ENCODE measurements at places on chromosomes 4 and X. TPM values are rescaled to one million over a fixed set of nuclear protein-coding genes. Genes with fewer than 3 reads are reported as not detected.

FGFBP1 gene
- total RNA-seq = not detected

SMIM10 gene
- total RNA-seq = 0.40 TPM

CXCL10 gene
- total RNA-seq = not detected

LPAR4 gene
- total RNA-seq = 0.07 TPM

LRP2BP gene
- total RNA-seq = 0.34 TPM

HSPA4L gene
- total RNA-seq = 13.1 TPM

GSX2 gene
- total RNA-seq = not detected

NDNF gene
- 0.29 TPM for total RNA-seq

NPY2R gene
- not detected for total RNA-seq

NCAPG gene
- total RNA-seq = 77.7 TPM

XAGE1A gene
- total RNA-seq = 1.0 TPM

RHOXF1 gene
- total RNA-seq = not detected

HERC5 gene
- 14.5 TPM for total RNA-seq

CYP2U1 gene
- 13.1 TPM for total RNA-seq

BEX2 gene
- 2.6 TPM for total RNA-seq

DNA sequence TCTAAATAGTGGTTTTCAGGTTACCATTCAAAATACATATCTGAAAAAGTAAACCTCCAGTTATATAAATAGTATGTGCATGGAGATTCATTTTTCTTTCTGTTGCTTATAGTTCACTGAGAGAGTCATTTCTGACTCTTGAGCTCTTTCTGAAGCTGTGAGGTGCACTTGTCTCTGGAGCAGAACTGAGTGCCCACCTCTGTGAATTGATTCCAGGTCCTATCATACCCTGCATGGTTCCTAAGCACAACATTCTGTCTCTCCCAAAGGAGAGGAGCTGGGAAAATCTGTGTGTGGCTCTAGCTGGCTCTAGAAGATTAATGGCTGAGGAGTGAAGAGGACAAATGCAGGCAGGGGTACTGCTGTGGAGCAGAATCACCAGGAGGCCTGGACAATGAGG, 161.6 kb upstream of the HCCS start:
- no peak for DNase-seq

DNA sequence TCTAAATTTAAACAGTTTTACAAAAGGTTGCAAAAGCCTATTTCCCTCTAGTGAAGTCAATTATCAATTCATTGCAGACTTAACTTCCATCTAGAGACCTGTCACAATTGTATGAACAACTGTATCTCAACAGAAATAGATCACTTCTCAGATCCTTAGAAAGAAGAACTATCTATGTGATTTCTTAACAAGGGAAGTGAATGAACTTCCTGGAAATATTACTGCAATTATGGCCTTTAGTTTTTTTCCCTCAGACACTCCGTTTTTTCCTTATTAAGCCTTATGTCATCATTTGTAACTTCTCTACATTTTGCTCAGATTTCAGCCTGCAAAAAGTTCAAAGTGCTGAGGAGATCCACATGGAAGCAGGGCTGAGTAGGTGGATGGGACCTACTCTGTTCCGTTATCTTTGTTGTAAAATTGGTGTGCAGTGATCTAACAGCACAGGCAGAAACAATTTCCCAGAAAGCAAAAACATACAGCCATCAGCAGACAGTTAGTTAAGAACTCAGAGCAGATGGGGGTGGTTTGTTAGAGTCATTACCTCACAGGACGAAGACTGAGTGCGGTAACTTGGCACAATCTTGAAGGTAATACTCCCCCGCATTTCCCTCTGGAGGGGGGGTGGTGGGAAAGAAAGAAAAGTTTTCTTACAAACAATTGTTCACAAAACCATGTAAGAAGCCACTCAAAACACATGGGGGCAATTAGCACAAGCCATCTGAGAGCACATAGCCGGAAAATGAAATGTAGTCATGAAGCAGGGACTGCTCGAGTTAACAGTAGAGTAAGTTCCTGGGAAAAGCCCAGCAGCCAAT, 112.3 kb downstream of the NYX start:
- DNase-seq = peak; percentile 27

- no peak for DNase-seq
Measured at GRCh38 chr4:100889898-100890297, 372.1 kb upstream of the EMCN start.

GRCh38 chrX:96729053-96729452, 44.4 kb downstream of the DIAPH2 start:
- no peak for DNase-seq

DNA sequence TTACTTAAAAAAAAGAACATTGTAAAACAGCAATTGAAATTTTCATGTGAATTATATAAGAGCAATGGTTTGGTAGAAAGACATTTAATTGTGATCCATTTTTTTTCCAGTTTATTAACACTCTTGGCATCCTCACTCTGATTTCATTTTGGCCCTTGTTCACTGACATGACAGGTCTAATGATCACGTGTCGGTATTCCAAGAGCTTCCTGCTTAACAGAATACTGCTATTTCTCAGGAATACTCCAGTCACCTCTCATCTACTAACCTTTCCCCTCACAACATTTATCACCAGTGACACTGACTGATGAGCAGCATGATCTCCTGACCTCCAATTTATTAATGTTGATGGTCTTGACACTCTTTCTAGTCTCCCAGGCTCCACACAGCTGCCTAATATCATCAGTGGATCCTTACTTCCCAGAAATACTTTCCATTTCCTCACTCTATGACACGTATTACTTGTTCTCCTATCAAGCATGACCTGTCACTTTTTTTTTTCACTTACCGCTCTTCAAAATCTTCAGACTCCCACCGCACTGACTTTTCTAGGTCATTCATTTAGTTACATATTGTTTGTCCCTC, 847.8 kb upstream of the SLIT2 start:
- DNase-seq = no peak

DNA sequence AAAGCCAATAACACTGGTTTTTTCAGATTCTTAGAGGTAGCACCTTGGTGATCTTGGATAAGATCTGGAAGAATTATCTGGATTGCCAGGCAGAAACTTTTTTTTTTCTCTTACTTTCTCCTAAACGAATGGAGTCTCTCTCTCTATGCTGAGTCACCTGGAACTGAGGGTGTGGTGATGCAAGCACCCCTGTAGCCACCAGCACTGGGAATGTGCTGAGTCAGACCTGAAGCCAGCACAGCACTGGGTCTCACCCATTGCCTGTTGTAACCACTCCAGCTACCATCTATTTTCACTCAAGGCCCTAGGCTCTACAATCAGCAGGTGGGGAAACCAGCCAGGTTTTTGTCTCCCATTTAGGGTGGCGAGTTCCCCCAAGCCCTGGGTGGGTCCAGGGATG, 923.8 kb downstream of the RAPGEF2 start:
- peak; percentile 74 for DNase-seq

DNA sequence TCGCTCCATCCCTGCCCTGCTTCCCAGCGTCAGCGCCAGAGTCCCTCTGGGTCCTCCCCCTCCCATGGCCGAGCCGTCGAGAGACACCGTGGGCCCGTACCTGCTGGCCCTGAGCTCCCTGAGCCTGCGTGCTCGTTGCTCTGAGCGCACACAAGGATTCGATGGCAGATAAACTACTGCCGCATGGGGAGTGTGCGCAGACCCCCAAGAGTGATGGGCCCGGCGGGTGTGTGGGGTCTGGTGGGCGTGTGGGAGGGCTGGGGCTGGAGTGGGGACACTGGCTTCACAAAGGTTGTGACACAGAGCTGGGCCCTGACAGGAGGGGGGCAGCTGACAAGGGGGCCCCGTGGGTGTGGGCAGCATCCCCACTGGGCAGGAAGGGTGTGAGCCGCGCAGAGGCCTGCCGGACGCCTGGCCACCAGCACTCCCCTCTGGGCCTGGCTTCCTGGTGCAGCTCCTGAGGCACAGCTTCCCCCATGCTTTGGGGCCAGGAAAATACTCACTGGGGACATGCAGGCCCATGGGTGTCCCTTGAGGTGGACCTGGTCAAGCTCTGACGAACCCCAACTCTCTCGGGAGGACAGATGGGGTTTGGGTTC, 4.8 kb upstream of the RGS12 start:
- no peak for DNase-seq

GRCh38 chr4:107068116-107068515, 32.0 kb upstream of the DKK2 start:
- DNase-seq = no peak

- peak; percentile 71 for DNase-seq
Measured at GRCh38 chr4:38313999-38314561, 349.9 kb upstream of the KLF3 start.

- DNase-seq = no peak
Measured at GRCh38 chr4:6596948-6597347, 22.0 kb downstream of the MAN2B2 start.

- DNase-seq = no peak
Measured at GRCh38 chrX:7552760-7553159, 290.2 kb upstream of the VCX start.

DNA sequence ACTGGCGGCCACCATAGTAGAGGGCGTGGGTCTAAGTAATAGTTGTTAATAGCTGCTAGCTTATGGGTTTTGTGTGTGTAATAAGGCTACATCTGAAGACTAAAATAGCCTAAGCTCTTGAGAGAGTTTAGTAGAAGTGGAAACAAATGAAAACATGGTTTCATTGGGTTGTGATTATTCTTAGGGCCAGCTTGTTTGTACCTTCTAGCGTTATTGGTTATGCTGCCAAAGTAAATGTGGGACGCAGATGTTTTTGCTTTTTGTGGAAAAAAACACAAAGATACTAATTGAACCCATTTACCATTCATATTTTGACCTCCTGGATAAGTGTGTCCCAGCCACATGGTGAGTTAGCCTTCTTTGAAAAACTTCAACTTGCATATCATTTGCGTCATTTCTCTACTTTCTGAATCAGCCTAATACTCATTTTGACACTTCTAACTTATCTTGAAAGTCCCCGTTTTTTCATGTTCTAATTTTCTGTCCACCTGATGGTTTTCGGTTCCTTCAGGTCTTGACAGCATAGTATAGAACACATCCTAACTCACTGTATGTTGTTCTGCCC, 305.3 kb downstream of the FRMPD4 start:
- DNase-seq = no peak

DNA sequence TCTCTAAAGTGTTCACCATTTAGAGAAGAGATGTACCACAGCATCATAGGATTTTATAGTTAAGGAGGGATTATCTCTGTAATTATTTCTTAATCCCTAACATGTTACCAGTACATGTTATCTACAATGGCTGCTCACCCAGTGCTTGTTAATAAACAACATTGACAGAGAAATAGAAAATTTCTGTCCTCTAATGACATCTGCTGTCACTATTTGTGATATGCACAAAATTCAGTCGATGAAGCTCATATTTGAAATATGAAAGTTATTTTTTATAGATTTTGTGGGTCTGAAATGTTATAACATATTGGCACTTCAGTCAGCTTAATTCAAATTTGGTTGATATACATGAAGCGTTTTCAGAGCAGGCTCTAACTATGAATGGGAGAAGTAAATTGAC, 48.8 kb upstream of the GRXCR1 start:
- DNase-seq = no peak

- DNase-seq = no peak
Measured at GRCh38 chr4:55838356-55838755, 15.1 kb upstream of the EXOC1 start.

DNA sequence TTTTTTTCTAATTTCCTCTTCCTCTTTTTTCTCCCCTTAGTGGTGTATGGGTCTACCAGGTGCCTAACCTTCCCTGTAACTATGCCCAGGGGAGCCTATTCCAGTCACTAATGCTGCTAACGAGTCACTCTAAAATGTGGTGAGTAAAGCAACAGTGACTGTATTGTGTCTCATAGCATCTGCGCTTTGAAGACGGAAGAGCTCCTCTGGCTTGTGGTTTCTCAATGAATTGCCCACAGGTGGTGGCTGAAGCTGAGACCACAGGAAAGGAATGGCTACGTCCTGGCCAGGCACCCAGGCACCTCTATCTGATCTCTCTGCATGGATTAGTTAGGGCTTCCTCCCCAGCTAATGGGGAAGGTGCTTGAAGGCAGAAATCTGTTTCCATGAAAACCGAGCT, 763.5 kb upstream of the FRG1 start:
- peak; percentile 65 for DNase-seq

- DNase-seq = no peak
Measured at GRCh38 chr4:30265716-30266115, 454.5 kb upstream of the PCDH7 start.

- DNase-seq = no peak
Measured at GRCh38 chrX:64377753-64378152, 17.5 kb downstream of the MTMR8 start.

DNA sequence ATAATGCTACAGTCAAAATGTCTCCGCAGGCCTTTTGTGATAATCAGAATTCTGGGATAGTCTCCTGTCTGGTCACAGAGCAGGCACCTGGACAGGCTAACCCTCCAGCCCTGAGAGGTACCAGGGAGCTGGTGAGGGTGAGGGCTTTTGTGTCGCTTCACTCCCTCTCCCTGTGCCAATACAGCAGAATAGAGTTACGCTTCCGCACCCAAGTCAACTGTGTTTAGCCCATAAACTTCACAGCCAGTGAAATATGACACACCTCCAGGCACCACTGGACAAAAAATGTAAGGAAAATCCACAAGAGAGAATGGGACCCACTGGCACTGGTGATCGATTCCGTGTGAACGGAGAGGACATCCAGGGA, 1.3 kb downstream of the GAK start:
- DNase-seq = no peak

DNA sequence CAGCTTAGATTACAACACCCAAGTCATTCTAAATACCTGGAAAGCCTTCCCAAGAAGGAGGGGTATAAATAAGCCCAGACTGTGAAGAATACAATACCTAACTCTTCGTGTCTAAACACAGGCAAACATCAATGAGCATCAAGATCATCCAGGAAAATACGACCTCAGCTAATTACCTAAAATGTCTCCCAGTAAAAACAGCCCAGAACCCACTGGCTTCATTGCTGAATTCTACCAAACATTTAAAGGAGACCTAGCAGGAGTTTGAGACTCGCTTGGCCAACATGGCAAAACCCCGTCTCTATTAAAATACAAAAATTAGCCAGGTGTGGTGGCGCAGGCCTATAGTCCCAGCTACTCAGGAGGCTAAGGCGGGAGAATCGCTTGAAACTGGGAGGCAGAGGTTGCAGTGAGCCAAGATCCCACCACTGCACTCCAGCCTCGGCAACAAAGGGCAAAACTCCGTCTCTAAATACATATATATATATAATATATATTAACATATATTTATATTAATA, 19.1 kb upstream of the HSFX4 start:
- DNase-seq = no peak

- peak; percentile 38 for DNase-seq
Measured at GRCh38 chr4:88522702-88523324, 763 bp downstream of the PYURF start.

DNA sequence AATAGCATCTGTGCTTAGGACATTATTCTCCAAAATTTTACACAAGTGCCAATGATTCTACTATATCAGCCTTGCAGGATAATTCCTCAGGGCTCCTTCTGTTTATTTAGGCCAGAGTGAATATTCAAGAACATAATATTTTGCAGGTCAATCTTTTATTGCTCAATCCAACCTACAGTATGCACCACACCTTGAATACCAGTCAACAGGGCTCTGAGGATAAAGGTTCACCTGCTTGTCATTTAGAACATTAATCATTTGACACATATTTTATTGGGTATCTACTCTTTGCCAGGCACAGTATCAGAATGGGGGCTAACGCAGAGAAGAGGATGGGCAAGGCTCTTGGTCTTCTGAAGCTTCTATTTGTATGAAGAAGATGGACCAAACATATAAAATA, 66.2 kb upstream of the SHISA3 start:
- no peak for DNase-seq

- DNase-seq = no peak
Measured at GRCh38 chr4:183770906-183771305, 111.8 kb downstream of the TRAPPC11 start.

GRCh38 chr4:176839656-176840055, 46.9 kb upstream of the VEGFC start:
- DNase-seq = peak; percentile 63
